ENCODE measurements at places on chromosomes 5 and 9. TPM values are rescaled to one million over a fixed set of nuclear protein-coding genes. Genes with fewer than 3 reads are reported as not detected.

PDGFRB gene
- 121 TPM for total RNA-seq

TICAM2 gene
- 3.3 TPM for total RNA-seq

CKS2 gene
- 24.7 TPM for total RNA-seq

SHB gene
- 14.2 TPM for total RNA-seq

NFX1 gene
- total RNA-seq = 23.3 TPM

SPINK1 gene
- not detected for total RNA-seq

Measured in smooth muscle cell of bladder (primary cell).